ENCODE measurements at places on chromosomes 6 and 20. TPM values are rescaled to one million over a fixed set of nuclear protein-coding genes. Genes with fewer than 3 reads are reported as not detected.

GRCh38 chr6:18214003-18214402 is 50.3 kb downstream of the DEK start:
- no peak for DNase-seq

DNA sequence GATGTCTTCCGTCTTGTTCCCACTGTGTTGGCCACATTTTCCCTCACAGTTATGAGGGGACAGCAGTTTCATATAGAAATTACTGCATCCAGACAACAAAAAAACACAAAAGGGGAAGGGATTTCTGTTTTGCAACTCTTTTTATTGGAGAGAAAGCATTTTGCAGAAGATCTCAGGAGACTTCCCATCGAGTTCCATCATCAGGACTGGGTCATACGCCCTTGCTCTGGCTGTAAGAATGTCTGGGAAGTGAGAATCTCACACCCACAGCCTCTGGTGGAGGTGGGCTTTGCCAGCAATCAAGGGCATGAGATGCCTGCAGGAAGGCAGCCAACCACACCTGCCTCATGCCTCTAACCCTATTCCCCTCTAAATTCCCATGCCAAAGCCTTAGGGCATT is 5.8 kb upstream of the IGF2R start:
- DNase-seq: peak; percentile 15

GRCh38 chr6:89221129-89221528 is 4.0 kb upstream of the GABRR1 start:
- peak; percentile 42 for DNase-seq

DNA sequence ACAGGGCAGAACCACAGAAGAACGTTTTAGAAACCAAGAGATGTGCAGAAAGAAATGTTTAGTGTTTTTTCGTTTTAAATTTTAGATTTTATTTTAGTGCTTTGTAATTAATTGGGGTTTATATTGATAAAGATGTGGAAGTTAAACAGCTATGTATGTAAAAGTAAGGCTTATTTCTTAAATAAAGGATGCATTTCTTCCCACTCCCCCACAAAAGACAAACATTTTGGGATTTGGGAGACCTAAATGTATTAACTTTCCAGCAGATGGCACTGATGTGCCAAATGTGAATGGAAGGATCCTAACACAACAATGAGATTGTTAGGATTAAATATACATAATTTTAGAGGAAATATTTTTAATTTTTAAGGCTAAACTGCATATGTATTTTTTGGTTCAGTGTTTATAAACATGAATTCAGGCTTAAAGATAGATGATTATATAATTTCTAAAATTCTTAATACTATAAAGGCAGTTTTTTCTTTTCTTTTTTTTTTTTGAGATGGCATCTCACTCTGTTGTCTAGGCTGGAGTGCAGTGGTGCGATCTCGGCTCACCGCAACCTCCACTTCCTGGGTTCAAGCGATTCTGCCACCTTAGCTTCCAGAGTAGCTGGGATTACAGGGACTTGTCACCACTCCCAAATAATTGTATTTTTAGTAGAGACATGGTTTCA is 12.0 kb downstream of the PFDN4 start:
- DNase-seq: no peak

DNA sequence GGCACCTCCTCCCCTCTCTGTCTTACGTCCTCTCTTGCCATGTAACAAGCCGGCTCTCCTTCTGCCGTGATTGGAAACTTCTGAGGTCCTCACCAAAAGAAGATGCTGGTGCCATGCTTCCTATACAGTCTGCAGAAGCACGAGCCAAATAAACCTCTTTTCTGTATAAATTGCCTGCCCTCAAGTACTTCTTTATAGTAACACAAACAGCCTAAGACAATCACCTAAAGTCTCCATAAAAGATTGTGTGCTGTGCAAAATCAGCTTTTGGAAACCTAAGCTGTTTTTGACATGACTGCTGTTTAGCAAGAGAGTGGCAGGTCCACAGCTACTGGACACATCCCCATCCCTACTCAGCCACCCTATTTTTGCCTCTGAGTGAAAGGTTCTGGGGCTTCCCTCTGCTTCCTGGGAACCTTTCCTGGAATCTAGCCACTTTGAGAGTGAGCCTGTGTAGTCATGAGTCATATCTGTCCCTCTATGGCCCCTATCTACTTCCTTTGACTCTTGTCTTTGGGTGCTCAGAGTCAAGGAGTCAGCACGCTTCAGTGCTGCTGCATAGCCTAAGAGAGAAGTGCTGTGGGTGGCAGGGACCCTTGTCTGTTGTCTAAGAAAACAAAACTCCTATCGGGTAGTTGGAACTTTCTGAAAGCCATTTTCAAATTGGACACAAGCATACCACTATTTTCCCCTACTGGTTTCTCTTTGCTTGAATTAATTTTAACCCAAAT is 110.0 kb downstream of the PPP1R14C start:
- DNase-seq: no peak

The DYNLT2 gene
- 3.0 TPM for total RNA-seq

DNA sequence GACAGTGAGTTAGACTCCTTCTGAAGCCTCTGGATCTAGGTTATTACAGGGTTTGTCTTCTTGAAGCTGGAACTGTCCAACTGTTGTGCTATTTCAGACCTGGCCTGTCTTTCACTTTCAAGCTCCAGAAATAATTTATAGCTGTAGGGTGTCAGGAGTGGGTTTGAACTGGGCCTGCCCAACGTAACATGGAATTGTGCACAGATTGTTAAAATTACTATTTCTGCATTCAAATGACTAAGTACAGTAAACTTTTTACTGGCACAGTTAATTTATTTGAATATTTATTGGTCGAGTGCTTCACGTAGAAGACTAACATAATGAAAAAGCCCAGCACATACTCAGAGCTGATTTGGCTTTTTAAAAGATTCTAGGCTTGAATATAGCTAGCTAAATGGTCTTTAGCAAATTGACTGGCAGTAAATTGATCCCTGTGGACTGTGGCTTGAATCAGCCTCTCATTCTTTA is 74.3 kb downstream of the ARID1B start:
- DNase-seq: no peak

DNA sequence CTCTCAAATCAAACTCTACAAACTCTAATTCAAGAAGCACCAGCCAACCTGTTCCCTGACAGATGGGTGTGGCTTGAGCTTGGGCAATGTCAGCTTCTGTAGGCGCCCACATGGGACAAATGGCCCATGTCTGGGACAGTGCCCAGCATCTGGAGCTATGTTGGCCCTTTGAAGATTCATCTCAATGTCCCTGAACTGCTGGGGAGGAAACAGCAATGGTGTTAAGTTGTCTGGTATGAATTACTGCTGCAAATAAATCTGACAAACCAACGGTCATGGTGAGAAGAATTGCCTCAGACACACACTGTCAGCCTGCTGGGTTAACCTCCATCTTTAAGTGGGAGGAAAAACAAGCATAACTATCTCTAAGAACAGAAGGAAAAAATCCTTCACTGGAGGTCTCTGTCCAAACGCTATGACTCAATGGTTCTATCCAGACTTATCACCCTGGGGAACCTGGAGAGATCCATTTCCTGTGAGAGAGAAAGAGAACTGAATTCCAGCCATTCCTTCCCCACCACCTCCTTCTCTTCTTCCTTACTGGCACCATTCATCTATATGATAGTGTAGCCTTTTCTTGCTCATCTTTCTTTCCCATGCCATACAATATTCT is 274.9 kb downstream of the CDH26 start:
- DNase-seq: no peak

- no peak for DNase-seq
Observed at GRCh38 chr6:133242637-133243585, 1.8 kb downstream of the EYA4 start.

DNA sequence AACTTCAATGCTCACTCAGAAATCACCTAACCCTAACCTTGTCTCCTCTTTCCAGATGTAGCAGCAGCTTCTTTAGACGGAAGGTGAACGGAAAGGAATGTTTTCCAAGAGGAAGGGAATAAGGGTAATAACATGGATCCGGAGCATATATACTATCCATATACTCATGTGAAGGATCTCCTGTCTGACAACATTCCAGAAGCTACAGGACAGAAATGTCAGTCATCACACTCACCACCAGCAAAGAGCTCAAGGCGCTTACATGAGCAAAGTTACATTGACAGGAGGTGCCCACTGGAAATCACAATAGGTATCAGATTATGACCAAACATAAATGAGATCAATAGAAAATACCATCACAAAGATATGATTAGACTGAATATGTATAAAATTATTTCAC is 122.1 kb upstream of the CCDC28A start:
- no peak for DNase-seq

DNA sequence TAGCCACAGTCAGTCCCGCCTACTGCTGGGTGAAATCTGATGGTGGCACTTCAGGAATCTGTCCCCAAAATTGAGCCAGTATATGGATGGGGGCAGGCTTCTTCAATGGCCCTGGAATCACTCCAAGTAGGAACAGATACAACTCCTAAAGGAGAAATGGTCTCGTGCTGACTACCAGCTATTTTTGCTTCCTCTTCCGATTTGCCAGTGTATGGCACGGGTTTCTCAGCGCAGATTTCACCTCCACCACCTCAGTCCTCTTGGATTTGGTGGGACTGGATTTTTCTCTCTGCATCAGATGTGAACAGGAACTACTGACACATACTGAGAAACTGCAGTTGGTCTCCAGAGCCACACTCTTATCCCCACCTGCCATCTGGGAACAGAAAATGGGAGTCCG is 27.2 kb downstream of the PNPLA1 start:
- DNase-seq: no peak

- DNase-seq: no peak
Observed at GRCh38 chr6:33057222-33058150, 16.0 kb downstream of the HLA-DPA1 start.

The TRERF1 gene
- total RNA-seq: 6.4 TPM

DNA sequence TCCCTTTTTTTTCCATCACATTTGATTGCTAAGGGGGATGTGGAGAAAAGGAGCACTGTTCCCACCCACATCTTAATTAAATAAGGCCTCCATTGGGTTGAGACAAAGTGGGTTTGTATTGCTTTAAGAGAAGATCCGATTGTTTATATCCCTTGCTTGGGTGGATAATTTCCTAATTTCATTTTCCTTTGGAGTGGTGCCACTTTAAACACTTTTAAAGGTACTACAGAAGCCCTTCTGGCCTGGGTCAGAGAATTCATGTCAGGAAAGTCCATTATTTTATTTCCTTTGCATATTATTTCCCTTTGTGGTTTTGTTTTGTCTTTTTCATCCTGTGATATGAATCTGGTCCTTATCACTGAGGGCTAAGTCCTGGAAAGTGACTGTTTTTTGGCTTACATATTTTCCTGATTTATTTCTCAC is 56.9 kb downstream of the PHACTR2 start:
- no peak for DNase-seq

The SIGLEC1 gene
- 0.21 TPM for total RNA-seq

The OLIG3 gene
- not detected for total RNA-seq

The POPDC3 gene
- 2.1 TPM for total RNA-seq

- DNase-seq: no peak
Observed at GRCh38 chr6:127971945-127972391, 71.1 kb upstream of the THEMIS start.

DNA sequence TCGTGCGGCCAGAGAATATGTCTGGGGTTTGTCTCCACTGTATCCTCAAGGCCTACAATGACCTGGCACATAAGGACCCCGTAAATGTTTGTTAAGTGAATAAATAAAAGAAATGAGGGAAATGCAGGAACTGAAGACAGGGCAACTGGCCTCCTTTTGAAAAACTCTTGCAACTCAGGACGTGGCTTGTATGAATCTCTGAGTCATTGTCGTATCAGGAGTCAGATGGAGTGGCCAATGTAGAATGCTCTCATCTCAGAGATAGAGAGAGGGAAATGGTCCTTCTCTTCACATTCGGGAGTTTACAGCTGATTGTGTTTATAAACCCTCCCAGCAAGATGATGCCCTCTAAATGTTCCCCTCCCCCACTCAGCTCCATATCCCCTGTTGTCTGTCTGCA is 57.1 kb downstream of the UST start:
- DNase-seq: no peak

DNA sequence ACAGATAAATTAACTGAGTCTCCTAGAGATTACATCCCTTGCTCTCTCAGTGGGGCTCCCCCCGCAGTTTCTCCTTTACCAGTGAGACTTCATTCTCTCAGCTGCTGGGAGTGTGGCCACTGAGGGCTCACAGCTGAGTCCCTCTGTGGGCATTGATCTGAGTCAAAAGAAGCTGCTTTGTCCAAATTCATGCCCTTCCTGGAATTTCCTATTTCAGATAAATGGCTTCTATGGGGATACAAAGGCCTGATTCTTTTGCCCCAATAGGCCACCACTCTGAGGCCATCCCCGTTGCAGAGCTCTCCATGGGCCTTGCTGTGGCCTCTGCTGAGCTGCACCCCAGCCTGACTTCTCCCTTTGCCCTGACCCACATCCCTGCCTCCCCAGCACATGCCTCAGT is 10.0 kb downstream of the CST5 start:
- no peak for DNase-seq

DNA sequence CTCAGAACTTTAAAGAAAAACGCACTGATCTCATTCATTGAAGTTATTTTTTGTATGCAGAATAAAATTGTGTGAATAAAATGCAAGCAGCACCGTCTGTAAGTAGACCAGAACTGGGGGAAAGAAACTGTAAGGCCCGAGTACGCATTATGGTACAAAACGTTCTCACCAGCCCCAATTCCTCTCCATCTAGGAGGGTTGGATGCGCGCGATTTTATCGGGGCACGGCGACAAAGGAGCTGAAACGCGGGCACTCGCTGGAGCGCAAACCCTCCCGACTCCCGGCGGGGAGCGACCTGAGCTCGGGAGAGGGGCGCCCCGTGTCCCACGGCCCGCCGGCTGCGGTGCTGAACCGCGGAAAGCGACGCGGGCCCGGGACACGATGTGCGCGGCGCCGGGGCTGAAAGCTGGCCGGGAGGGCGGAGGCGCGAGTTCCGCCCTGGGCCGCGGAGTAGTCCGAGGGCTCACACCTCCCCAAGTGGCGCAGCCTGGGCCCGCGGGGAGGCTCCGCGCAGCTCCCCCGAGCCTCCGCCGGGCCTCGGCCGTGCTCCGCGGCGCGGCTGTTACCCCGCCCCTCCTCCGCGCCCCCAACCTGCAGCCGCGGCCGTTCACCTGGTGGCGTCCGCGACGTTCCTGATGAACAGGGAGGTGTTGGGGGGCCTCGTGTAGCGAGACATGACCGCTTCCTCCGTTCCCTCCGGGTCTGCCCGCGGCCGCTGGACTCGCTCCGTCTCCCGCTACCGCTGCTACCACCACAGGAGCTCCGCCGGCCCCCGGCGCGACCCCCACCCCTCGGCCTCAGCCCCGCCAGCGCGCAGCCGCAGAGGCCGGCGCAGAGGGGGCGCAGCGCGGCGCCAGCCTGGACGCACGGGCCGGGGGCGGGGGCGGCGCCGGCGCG is at the start of gene SRSF12:
SRSF12 (minus strand) TSS at position 861 of the 898 bp plus-strand sequence; CDS start at position 677, 184 bp downstream.
- peak; percentile 84 for DNase-seq

The NOL7 gene
- 48.7 TPM for total RNA-seq

- no peak for DNase-seq
Observed at GRCh38 chr20:62202083-62202395, 18.0 kb downstream of the HRH3 start.

GRCh38 chr20:49795135-49795424 is 17.5 kb upstream of the SLC9A8 start:
- DNase-seq: no peak
